Vagina (tissue), 2 donors: ENCODE measurements at places on chromosomes 4 and X. TPM values are rescaled to one million over a fixed set of nuclear protein-coding genes. Genes with fewer than 3 reads are reported as not detected.

The TRMT44 gene
- 19.2 TPM for total RNA-seq

- no peak for DNase-seq
Measured at GRCh38 chr4:164931551-164932324, 45.7 kb downstream of the TRIM61 start.

GRCh38 chr4:106614441-106614840 is 245.9 kb upstream of the GIMD1 start:
- no peak for DNase-seq

DNA sequence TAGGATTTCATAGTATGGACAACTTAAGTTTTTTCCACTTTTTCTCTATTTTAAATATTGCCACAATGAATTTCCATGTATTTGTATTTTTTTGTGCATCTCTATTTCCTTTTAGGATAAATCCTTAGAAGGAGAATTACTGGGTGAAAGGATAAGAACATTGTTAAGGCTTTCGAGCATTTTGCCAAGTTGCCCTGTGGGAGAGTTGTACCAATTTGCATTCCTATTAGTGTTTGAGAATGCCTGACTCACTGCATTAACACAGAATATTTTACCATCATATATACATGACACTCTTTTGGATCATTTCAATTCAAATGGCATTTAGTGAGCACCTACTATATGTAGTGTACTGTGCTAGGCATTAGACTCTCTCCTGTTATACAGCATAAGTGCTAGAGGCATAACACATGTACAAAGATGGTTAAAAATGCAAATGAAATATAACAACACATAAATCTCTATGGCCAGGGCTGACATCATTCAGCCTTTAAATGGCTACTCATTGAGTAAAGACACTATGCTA is 57.0 kb downstream of the PLAC1 start:
- DNase-seq = no peak

- no peak for DNase-seq
Measured at GRCh38 chr4:163701916-163702315, 207.4 kb downstream of the TMA16 start.

DNA sequence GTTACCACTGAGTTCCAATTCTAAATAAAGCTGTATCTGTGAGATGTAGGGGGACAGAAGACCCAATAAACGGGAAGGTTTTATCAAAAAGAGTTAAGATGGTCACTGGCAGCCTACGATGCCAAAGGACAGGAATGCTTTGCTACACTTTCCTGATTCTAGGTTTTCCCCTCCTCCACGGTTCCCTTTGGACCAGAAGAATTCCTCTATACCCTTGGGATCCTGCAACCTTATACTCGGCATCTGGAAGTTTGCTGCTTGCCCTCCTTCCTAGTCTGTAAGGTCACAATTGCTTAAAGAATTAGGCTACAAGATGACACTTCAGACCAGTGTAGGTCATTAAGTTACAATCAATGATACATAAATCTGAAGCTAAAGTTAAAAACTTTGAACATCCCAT is 64.3 kb downstream of the SCML2 start:
- DNase-seq = no peak

DNA sequence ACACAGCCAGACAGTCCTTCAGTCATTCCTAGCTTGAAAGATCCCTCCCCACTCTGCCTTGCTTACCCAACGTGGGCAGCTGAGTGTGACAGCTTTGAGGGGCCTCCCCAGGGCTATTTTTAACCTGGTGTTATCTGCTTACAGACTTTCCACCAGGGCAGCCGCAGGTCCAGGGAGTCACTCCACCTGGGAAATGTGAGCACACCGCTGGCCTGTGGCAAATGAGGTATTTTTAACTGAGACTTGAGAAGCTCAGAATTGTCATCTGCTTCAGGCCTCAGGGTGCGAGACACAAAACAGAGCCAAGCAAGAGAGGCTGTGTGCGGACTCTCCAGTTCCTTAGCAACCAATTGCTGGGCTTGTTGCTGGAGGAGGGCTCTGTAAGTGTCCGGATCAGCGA is 13.0 kb downstream of the CORIN start:
- DNase-seq = no peak
